Mucosa of gallbladder (tissue), 1 donor: ENCODE measurements at places on chromosomes 1 and 21. TPM values are rescaled to one million over a fixed set of nuclear protein-coding genes. Genes with fewer than 3 reads are reported as not detected.

Gene KRTAP10-12
- total RNA-seq: not detected

Gene FAM3B
- total RNA-seq: 43.1 TPM

Gene FOXD2
- total RNA-seq: 0.26 TPM

Gene CD48
- 15.0 TPM for total RNA-seq

Gene IGSF9
- 12.4 TPM for total RNA-seq

Gene MAEL
- total RNA-seq: not detected

Gene KMO
- 0.83 TPM for total RNA-seq

Gene MKNK1
- 36.5 TPM for total RNA-seq

Gene FLG2
- not detected for total RNA-seq
